ENCODE measurements at places on chromosomes 16 and 17.
A peak's percentile ranks its signal among the peaks of the same experiment; 100 is the strongest.

DNA sequence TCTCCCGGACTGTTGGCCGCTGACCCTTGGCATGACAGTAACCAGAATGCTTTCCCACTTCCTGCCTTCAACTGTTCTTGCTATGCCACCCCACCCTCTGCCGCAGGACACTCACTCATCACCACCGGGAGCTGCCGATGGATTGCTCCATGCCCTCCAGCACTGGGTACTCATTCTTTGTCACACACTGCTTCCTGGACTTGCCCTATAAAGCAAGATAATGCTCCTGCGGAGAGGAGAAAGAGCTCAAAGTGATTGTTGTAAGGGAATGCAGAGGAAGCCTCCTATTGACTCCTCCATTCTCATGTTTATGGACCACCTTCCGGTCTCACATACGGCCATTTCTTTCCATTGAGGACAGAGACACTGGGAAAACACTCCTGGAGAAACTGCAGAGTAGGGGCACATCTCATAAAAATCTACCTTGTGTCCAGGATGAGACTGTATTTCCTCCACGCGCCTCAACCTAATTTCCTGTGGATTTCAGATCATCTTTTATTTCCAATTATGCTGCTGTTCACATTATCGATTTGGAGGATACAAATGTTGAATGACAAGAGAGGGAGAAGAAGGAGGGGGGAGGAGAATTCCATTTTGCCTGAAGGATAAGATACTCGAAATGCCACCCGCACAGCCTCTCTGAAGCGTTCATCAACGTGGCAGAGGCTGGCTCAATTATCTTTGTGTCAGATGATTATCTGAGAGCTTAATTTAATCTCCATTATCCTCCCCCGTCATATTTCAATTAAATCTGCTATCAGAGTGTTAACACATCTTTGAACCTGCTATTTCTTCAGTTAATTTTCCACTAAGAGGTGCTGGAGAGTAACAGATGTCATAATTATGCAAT, 486.1 kb upstream of the SALL1 start:
- DNase-seq: no peak

- no peak for DNase-seq
These were observed 272.8 kb downstream of the WWOX start for GRCh38 chr16:78372277-78372676.

GRCh38 chr16:88533932-88534637, 36.1 kb upstream of the ZC3H18 start:
- DNase-seq: peak; percentile 66

DNA sequence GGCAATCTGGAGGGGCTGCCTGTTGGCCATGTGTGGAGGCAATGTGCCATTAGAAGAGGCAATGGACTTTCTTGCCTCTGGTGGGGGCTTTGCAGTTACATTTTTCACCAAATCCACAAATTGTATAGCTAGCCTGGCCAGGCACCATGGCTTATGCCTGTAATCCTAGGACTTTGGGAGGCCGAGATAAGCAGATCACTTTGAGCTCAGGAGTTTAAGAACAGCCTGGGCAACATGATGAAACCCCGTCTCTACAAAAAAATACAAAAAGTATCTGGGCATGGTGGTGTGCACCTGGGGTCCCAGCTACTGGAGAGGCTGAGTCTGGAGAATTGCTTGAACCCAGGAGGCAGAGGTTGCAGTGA, 2.7 kb upstream of the RNF112 start:
- no peak for DNase-seq

GRCh38 chr17:40541873-40542557, 23.3 kb downstream of the CCR7 start:
- no peak for DNase-seq

GRCh38 chr17:29791336-29792080, 138.5 kb downstream of the SSH2 start:
- no peak for DNase-seq

DNA sequence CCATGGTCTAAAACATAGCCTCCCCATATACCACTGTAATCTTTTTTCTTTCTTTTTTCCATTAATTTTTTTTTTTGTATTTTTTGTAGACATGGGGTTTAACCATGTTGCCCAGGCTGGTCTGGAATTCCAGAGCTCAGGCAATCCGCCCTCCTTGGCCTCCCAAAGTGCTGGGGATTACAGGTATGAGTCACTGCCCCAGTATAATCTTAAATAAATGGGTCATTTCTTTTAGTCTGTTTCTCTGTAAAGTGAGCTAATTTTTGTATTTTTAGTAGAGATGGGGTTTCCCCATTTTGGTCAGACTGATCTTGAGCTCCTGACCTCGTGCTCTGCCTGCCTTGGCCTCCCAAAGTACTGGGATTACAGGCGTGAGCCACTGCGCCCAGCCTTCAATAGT, 5.7 kb upstream of the NME1 start:
- no peak for DNase-seq

- DNase-seq: no peak
These were observed 609.9 kb downstream of the WWOX start for GRCh38 chr16:78709137-78709884.

GRCh38 chr17:32141258-32141657, 1.0 kb upstream of the RHOT1 start:
- no peak for DNase-seq

- DNase-seq: no peak
These were observed 166.9 kb downstream of the LGALS9B start for GRCh38 chr17:20300436-20300934.

GRCh38 chr17:2338315-2338657, 985 bp downstream of the SGSM2 start:
- DNase-seq: no peak
